ENCODE measurements at places on chromosomes 7 and 10.

- DNase-seq = no peak
Measured at GRCh38 chr10:78700816-78701520, 367.8 kb upstream of the ZMIZ1 start.

GRCh38 chr10:48599830-48600134 is 5.1 kb downstream of the ARHGAP22 start:
- no peak for DNase-seq

GRCh38 chr7:22317632-22318031 is 39.3 kb downstream of the RAPGEF5 start:
- DNase-seq = peak; percentile 59

GRCh38 chr10:33032654-33033151 is 74.7 kb upstream of the ITGB1 start:
- no peak for DNase-seq

- no peak for DNase-seq
Measured at GRCh38 chr10:308101-308500, 172.8 kb downstream of the ZMYND11 start.

- DNase-seq = no peak
Measured at GRCh38 chr7:89049043-89049442, 253.5 kb upstream of the TEX47 start.

GRCh38 chr10:84341983-84342382 is 13.6 kb downstream of the CCSER2 start:
- DNase-seq = no peak

DNA sequence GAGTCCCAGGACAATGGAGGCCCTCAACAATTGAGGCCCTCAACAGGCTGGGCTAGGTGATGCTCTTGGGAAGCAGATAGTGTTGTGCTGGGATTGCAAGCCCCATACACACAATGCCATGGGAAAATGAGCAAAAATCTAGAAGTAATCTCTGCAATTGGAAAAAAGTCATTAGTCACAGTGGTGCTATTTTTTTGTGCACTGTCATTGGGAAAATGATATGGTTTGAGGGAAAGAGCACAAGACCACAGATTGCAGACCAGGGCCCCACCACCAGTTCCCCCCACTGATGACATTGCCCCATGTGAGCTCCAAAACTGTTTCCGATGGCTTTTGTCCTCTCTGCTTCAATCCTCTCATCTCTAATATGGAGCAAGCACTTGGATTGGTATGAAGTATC is 1.9 kb downstream of the KCTD7 start:
- DNase-seq = no peak

- DNase-seq = peak; percentile 70
Measured at GRCh38 chr10:6678211-6678803, 98.2 kb upstream of the PRKCQ start.

- peak; percentile 67 for DNase-seq
Measured at GRCh38 chr10:27153845-27154193, 365 bp downstream of the YME1L1 start.

GRCh38 chr7:157461573-157462418 is 125.0 kb downstream of the DNAJB6 start:
- DNase-seq = peak; percentile 73

DNA sequence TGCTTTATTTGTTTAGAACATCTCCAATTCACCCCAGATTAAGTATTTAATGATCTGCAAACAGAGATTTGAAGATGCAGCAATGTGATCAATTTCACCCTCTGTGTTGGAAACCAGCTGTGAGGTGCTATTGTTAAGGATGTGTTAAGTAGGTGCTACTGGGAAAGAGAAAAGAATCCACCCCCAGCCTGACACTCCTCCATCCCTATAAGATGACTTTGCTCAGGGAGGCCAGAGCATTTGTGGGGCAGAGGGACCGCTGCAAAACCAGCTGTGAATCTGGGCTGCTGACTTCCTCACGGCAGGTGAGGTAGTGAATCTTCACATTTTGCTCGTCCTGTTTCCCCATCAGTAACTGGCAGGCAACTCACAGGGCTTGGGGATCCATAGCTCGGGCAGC is 297.5 kb downstream of the GFRA1 start:
- DNase-seq = no peak

- DNase-seq = peak; percentile 74
Measured at GRCh38 chr10:6409971-6410643, 170.0 kb downstream of the PRKCQ start.

- no peak for DNase-seq
Measured at GRCh38 chr7:43054052-43054722, 58.3 kb upstream of the HECW1 start.

DNA sequence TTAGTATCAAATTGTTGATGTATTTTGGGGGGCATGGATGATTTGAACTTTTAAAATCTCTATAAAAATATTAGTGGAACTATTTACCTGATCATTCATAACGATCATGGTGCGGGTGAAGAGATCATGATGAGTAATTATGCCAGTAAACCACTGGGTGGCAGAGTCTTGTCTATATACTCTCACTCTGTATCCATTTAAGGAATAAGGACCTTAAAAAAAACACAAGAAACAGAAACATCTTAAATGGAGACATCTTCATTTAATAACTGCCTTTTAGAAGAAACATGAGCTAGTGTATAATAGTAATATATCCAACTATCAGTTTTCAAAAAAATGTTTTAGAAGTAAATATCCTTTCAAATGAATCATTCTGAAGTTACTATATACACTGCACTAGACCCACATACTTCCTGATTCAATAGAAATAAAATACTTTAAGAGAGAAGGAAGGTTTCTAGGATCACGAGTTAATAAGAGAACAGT is 84.0 kb downstream of the NRBF2 start:
- DNase-seq = peak; percentile 77

DNA sequence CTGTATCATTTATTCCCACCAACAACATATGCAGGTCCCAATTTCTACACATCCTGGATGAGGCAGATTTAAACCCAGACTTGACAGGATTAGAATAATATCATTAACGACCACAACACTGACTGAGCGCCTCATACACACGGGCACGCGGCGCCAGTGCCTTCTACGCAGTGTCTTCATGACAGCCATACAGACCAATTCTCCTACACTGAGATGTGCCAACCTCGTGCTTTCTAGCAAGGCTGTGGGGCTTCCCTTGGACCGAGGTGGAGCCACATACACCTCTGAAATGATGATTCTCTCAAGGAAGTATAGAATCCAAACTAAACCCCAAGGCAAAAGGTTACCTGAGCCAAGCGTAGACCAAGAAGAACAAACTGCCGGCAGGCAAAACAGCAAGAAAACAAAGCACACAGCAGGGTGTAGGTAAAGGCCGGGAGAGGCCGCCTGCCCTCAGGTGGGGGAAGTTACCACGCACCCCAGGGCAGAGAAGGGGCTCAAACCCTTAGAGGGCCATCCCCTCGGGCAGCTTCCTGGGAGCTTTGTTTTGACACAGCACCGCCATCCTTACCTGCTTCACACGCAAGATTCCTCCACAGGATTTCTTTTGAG is 75.8 kb downstream of the DLG5 start:
- DNase-seq = no peak

DNA sequence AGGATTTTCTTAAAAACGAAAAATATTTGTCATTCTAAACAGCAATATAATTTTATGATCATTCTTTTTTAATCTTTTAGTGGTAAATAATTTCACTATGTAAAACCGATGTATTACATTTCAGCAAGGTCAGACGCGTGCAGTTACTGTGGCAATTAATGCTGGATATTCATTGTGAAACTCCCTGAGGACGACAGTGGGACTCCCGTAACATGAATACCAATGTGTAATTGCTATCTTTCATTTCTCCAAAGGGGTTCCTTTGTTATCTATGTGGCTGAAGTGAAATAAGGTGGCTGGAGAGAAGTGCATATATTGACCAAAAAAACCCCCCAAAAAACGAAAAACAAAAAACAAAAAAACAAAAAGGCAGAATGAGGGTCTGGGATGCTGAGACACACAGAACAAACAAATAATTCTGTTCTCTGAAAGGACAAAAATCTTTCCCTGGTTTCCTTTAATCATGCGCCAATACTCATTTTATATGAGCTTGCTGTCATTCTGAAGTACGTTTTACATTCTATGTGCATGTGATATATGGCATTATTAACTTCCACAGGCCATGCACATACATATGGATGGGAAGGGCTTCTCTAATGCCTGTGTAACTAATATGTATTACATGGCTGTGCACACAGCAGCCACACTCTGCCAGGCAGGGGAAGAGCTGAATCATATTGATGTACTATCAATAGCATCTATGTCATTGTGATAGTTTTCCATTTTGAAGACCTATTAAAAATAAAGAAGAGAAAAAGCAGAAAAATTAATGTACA is 161.4 kb downstream of the RAPGEF5 start:
- DNase-seq = no peak

DNA sequence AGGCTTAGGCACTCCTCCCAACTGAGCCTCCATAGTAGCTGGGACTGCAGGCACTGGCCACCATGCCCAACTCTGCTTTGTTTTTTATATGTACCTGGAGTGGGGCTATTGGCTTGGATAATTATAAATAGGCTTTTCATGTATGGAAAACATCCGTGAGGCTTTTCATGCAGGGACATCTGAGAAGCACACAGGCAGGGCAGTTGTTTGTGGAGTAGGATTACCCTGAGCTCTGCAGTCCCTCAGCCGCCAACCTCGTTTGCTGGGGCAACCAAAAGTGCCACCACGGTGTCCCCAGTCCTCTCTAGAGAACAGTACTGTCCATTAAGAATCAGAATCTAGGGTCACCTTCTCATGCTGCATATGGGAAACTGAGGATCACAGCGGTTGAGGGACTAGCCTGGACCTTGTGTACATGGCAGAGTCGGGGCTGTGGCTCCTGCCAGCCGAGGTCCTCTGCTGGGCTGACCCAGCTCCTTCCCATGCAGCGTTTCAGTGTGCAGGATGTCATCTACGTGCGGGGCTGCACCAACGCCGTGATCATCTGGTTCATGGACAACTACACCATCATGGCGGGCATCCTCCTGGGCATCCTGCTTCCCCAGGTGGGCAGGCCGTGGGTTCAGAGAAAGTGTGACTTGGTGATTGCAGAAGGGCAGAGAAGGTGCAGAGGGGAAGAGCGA is 54.5 kb downstream of the TSPAN15 start:
- DNase-seq = no peak

DNA sequence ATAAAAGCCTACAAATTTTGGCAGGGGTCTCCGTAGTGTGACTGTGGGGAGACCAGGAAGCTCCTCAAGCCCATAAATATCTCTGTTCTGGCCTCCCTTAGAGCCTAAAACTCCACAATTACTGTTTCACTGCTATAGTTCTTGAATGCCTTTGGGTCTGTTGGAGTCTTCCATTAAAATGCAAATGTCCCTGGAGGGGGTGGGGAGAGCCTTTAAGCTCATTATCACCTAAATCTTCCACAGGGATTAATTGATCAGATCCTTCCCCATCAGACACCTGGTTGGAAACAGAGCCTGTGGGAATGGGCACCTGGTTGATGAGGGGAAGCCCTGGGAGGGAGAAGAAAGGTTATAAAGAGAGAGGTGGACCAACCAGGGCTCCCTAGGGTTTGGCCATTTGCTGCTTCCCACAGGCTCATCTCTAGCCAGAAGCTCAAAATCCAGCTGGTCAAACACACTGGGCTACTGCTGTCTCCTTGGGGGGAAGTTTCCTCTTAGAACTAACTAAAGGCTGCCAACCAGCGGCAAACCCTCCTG is 718.2 kb downstream of the LRMDA start:
- no peak for DNase-seq

DNA sequence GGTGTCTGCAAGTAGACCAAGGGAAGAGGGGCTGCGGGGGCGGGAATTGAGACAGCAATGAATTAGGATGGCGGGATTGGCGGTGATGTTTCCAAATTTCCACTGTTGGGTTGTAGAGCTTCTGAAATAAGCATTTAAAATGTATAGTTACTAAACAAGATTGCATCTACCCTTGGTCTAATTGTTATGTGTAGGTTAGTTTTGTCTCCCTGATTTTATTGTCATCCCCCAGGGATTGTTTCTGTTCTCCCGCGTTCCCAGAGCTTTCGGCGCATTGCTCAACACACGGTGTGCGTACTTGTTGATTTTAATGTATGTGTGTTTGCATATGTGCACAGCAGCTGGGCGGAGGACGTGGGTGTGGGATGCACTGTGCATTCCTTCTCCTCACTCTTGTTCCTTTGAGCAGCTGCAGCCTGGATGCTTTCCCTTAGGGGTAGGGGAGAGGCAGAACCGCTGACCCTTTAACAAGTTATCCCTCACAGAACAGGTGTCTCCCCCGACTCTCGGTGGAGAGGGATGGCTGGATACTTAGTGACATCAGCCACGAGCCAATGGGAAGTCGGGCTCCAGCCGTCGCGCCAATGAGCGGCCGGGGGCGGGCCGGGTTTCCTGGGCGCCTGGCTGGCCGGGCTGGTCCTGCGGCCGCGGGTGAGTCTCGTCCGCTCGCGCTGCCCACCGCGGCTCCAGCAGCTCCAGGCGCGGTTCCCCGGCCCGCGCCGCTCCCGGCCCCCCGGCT is at the start of gene TSPAN33:
TSS of gene TSPAN33 (plus strand) at position 613 of the 739 bp plus-strand sequence. CDS start 274 bp downstream, outside the sequence.
- DNase-seq = peak; percentile 92

- DNase-seq = no peak
Measured at GRCh38 chr7:156005202-156005691, 193.0 kb upstream of the SHH start.

DNA sequence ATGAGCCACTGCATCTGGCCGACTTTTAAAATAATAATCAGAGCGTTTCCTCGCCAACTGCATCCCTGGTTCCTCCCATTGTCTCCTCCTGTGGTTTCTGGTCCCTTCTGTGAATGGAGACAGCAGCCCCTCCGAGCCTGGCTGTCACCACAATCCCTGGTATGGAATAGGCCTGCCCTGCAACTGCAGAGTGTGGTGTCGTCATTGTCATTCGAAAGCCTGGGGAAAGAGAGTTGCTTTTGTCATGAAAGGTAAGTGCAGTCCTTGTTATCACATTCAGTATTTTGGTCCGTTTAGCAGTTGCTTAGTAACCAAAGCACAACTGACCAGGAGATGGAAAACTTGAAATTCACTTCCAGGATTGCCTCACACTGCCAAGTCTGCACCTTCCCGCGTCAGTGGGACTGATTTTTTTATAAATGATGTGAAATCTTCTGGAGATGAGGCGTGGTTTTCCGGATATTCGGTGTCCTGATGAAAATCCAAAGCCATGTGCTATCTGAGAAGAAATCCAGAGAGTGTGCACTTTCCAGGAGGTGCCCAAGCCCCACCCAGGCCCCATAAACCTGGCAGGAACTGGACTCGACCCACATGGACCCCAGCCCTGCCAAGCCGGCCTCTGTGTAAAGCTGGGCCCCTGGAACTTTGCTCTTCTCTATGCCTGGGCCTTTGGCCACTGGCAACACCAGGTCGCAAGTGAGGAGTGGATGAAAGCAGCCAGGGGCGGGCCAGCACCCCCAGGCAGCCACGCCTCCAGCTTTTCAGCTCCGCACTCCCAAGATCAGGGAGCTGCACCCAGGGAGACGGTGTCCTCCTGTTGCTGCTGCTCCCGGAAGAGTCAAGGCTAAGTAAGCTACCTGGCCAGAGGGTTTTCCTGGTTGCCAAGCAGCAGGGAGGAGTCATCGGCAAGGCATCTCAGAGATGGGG is 133.7 kb upstream of the SH2B2 start:
- peak; percentile 52 for DNase-seq

GRCh38 chr10:30432622-30433305 is 1.2 kb upstream of the MAP3K8 start:
- DNase-seq = peak; percentile 85
